OCI-LY7 (cell line): ENCODE measurements at places on chromosomes 5 and 9. TPM values are rescaled to one million over a fixed set of nuclear protein-coding genes. Genes with fewer than 3 reads are reported as not detected.
A peak's percentile ranks its signal among the peaks of the same experiment; 100 is the strongest.

GRCh38 chr9:107158321-107158720 is 124.8 kb upstream of the RAD23B start:
- peak; percentile 28 for DNase-seq

DNA sequence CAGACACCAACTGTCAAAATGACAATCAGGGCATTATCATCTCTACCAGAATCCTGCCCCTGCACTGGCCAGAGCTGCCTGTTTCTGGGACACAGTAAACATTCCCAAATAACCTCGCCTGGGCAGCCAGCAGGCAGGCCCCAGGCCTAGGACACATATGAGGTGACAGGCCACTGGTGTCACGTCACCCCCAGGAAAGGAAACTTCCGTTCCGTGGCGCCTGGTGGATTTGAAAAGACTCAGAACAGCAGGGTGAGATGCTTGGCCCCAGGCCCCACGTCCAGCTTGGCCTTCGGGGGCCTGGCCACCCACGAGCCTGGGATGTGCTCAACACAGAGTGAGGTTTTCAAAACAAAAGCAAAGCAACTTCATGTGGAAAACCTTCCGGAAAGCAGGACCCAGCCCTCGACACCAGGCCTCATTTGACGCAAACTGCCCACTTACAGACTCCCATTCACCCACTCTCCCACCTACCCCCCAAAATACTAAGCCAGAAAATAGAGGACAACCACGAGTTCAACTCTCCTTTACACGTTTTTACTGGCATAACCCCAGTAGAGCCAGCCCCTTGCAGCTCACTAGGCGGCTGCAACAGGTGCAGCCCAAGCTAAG is 1.2 kb downstream of the SEMA4D start:
- DNase-seq = peak; percentile 64

DNA sequence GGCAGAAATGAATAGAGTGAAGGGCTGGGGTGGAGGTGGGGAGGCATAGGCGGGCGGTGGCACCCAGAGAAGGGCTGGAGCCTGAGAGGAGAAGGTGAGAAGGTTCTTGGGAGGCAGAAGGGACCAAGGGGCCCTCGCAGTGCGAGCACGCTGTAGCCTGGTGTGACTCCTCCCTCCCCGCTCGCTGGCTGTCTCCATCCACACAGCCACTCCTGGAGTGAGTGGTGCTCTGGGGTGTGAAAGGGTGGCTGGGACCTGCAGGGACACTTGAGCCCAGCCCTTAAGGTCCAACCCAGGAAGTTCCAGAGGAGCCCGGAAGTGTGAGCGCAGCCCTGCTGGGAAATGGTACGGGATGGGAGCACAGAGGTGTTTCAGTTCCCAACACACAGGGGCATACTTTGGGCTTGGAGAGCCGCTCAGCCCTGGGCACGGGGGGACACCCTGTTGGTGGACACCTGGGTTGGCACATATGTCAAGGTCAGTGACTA is 9.3 kb upstream of the SCGB3A1 start:
- DNase-seq = no peak

Gene GIN1
- total RNA-seq = 5.8 TPM in 2 replicates
